Upper lobe of left lung (tissue), 6 donors: ENCODE measurements at places on chromosomes 11 and 22.

DNA sequence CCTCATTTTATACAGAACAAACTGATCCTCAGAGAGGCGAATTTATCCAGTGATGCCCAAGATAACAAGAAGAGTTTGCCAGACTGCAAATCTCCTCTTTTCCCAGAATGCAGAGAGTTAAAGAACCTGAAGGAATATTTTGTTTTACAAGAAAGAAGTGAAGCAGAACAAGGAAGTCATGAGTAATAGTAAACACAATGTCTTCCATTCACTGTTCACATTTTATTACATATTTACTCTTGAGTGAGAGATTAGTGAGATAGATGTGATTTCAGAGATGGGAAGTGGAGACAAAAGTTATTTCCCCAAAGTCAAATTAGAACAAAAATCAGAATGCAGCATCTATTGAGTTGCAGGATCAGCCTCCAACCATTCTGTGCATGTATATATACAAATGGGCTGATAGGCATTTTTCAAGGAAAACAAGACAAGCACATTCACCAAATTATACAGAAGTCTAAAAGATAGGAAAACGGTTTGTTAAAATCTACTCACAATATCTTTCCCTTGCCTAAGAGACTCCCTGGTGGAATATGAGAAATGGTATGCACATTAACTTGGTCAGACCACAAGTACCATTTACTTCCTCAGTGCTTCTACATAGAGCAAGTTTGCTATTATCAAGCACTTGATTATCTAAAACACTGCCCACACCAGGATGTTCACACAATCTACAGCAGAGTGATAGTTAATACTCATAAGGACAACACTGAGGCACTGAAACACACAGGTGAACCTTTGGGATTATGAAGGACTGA lies 12.0 kb downstream of the GUCY1A2 start:
- no peak overlapping the region for H3K4me3 ChIP-seq
- H3K27ac ChIP-seq: no peak overlapping the region
- H3K36me3 ChIP-seq: no peaks in the 10 kb centered on the region
- no peaks in the 10 kb centered on the region for H3K27me3 ChIP-seq
- DNase-seq: no peak
- H3K4me1 ChIP-seq: no peaks in the 10 kb centered on the region

- peaks cover 67% of the 10 kb centered on the region for H3K36me3 ChIP-seq
- no peak overlapping the region for H3K4me3 ChIP-seq
- H3K27ac ChIP-seq: no peak overlapping the region
- H3K27me3 ChIP-seq: no peaks in the 10 kb centered on the region
- H3K4me1 ChIP-seq: no peaks in the 10 kb centered on the region
Observed at GRCh38 chr22:21959274-21960074, 6.8 kb upstream of the PPM1F start.

DNA sequence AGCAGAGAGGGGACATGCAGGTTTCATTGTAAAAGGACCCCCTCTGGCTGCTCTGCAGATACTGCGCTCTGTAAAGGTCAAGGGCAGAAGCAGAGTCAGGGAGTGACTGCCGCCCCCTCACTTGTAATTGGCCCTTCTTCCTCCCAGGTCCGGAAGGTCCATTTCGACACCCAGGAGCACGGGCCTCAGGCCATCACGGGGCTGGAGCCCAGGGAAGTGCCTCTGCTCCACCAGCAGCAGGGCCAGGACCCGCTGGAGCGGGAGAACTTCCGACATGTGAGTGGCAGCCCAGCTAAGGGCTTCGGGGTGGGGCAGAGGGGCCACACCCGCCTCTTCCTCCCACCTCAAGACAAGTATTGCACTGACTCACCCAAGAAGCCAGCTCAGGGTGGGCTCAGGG lies 24.0 kb upstream of the LRRC10B start:
- H3K4me3 ChIP-seq: no peak overlapping the region
- H3K27ac ChIP-seq: no peak overlapping the region
- no peaks in the 10 kb centered on the region for H3K36me3 ChIP-seq
- DNase-seq: no peak
- no peaks in the 10 kb centered on the region for H3K4me1 ChIP-seq
- no peaks in the 10 kb centered on the region for H3K27me3 ChIP-seq

GRCh38 chr11:34105079-34105956 lies at the start of gene NAT10:
NAT10 (plus strand) TSS chr11:34105629; CDS start chr11:34108226, 2,597 bp downstream.
- no peaks in the 10 kb centered on the region for H3K27me3 ChIP-seq
- H3K4me1 ChIP-seq: peaks cover 20% of the 10 kb centered on the region
- H3K4me3 ChIP-seq: peak within 1 kb of the TSS; percentile 70
- H3K27ac ChIP-seq: peak within 1 kb of the TSS; percentile 97
- H3K36me3 ChIP-seq: peaks cover 3% of the 10 kb centered on the region
- DNase-seq: peak; percentile 91

DNA sequence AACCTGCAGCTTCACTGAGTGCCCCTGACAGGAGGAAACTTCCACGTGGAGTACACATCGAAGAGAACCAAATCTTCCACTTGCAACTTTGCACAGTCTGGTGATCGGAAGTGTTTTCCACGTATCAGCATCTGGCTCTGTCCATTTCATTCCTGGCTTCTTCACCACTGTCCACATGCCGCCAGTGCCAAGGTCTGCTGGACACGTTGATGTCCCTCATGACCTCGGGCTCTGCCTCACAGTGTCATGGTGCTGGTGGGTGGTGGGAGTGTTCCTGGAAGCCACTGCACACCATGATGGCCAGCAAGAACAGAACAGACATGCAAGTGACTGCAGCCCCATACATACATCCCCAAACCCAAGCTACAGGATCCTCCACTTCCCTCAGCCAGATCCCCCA lies 48.4 kb downstream of the WNT11 start:
- no peaks in the 10 kb centered on the region for H3K36me3 ChIP-seq
- no peak overlapping the region for H3K27ac ChIP-seq
- no peak overlapping the region for H3K4me3 ChIP-seq
- DNase-seq: no peak

DNA sequence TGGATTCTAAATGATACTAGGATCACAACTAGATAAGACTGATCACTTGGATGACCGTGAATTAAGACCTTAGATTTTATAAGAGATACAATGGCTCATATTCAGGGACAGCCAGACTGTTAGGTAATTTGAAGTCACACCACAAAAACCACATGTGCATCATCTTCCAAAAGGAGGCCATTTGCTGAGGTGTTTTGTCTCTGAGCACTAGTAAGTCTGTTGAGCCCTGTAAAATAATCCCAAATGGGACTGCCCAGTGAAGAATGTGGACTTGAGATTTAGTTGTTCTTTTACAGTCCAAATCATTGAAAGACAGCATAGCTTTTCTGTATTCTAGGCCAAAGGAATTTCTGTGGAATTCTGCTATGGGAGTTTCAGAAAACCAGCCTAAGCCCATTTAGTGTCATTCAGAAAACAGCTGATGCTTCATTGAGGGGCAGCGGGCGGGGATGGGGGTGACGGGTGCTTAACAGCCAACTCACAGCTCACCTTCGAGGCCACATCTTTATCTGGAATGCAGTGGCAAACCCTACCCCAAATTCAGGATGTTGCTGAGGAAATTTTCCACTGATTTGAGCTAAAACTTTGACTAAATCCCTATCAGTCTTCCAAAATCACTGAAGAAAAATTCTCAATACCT lies 80.1 kb upstream of the BIRC3 start:
- no peak for DNase-seq
- H3K27me3 ChIP-seq: no peaks in the 10 kb centered on the region
- peaks cover 5% of the 10 kb centered on the region for H3K4me1 ChIP-seq
- no peak overlapping the region for H3K4me3 ChIP-seq
- H3K36me3 ChIP-seq: no peaks in the 10 kb centered on the region

DNA sequence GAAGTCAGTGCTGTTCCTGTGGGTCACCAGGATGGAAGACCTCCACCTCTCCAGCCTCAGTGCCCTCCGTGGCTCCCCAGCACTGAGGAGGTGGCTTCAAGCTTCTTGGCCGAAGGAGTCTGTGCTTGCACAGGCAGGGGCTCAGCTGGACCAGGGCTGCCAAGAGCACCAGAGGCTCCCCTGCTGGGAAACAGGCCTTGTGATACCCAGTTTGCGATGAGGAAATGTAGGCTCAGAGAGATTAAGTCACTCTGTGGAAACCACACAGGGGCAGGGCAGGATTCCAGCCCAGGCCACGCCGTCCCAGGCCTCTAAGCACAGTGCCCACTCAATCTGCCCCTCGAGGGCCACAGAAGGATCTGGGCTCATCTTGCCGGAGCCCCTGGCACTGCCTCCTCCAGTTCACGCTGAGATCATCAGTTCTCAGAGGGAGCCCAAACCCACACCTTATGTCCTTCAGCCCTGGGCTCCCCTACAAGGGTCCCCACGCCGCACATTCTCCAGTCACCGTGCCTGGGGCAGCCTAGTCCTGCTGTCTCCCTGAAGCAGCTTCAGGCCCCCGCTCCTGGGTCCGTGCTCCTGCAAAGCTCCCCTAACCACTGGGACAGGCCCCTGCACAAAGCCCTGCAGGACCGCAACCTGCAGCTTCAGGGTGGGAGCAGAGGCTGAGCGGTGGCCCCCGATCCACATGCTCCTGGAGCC lies 21.6 kb downstream of the ANO1 start:
- no peak overlapping the region for H3K4me3 ChIP-seq
- DNase-seq: no peak
- H3K4me1 ChIP-seq: no peaks in the 10 kb centered on the region
- H3K27me3 ChIP-seq: no peaks in the 10 kb centered on the region

GRCh38 chr11:27201454-27202302 lies 161.1 kb downstream of the BBOX1 start:
- peak; percentile 49 for DNase-seq
- H3K27me3 ChIP-seq: no peaks in the 10 kb centered on the region
- H3K4me1 ChIP-seq: peaks cover 20% of the 10 kb centered on the region
- no peaks in the 10 kb centered on the region for H3K36me3 ChIP-seq

GRCh38 chr11:76094740-76095139 lies 111.6 kb downstream of the WNT11 start:
- H3K4me3 ChIP-seq: no peak overlapping the region
- DNase-seq: no peak

DNA sequence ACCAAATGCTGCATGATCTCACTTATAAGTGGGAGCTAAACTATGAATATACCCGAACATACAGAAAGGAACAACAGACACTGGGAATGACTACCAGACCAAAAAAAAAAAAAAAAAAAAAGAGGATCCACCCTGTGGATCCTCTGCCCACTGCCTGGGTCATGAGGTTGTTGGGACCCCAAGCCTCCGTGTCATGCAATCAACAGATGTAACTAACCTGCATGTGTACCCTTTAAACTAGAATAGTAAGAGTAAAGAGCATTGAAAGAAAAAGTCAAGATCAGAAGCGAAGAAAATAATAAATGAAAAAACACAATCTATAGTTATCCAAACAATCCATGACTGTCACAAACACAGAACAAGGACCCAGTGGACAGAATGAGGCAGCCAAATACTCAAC lies 109.5 kb upstream of the TOP3B start:
- no peak overlapping the region for H3K4me3 ChIP-seq
- H3K27ac ChIP-seq: no peak overlapping the region
- H3K4me1 ChIP-seq: no peaks in the 10 kb centered on the region
- DNase-seq: no peak
- H3K27me3 ChIP-seq: no peaks in the 10 kb centered on the region

DNA sequence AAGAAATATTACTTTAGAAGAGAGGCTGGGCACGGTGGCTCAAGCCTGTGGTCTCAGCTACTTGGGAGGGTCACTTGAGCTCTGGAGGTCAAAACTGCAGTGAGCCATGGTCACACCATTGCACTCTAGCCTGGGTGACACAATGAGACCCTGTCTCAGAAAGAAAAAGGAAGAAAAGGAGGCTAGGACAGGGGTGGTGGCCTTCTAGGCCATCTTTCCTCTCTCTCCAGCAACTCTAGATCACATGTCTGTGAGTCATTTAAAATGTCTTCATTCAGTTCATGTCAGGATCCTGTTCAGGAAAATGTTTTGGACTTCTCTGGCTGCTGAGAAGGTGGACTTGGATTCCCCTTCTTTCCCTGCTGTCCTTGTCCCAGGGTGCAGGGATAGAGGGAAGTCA lies 53.3 kb downstream of the PPFIA1 start:
- H3K27ac ChIP-seq: peak overlapping the region; percentile 35
- peaks cover 49% of the 10 kb centered on the region for H3K4me1 ChIP-seq
- DNase-seq: peak; percentile 37
- no peak overlapping the region for H3K4me3 ChIP-seq

DNA sequence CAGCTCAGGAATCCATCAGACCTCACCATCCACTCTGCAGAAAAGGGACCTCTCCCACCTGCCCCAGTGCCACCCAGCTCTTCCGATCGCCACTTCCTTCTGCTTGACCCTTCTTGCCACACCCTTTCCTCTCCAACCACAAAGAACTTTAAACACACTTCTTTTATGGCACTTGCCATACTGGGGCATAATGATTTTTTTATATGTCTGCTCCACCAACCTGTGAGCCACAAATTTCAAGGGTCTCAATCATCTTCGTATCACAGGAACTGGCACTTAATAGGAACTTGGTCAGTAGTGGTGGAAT lies 11.7 kb upstream of the MYH9 start:
- no peak for DNase-seq
- no peaks in the 10 kb centered on the region for H3K36me3 ChIP-seq
- peaks cover 26% of the 10 kb centered on the region for H3K4me1 ChIP-seq
- no peak overlapping the region for H3K4me3 ChIP-seq
- no peak overlapping the region for H3K27ac ChIP-seq

- no peak overlapping the region for H3K4me3 ChIP-seq
- no peak overlapping the region for H3K27ac ChIP-seq
- no peaks in the 10 kb centered on the region for H3K36me3 ChIP-seq
- H3K4me1 ChIP-seq: no peaks in the 10 kb centered on the region
- DNase-seq: peak; percentile 42
- H3K27me3 ChIP-seq: no peaks in the 10 kb centered on the region
Observed at GRCh38 chr11:10481560-10482349, 26.7 kb downstream of the AMPD3 start.

DNA sequence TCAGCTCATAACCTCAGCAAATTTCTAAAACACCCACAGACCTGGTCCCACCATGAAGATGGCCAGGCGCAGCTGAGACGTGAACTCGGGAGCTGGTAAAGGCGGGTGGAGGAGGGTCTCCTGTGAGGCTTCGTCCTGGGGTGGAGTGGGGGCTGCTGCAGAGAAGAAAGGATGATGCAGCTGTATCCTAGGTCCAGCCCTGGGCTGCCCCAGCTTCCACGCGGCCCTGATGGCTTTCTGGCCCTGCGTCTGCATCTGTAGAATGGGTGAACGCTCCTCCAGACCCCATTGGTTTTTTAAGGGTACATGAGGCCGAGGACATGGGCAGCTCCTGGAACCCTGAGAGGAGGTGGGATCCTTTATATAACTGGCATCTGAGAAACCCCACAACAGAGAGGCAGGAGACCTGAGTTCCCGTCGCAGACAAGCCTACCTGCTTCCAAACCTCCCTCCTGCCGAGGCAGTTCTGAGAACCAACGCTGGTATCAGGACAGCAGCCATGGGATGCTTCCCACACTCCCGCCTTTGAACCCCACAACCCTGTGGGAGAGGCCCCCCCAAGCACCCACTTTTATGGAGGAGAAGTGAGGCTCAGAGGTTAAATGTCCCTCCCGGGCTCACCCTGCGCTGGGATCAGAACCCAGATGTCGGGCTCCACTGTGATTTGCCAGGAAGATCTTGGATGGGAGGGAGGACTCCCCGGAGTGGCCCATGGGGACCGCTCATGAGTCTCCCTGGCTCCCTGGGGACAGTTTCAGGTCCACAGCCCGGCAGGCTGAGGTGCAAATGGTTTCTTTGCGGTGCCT lies 55.2 kb upstream of the FGF3 start:
- no peaks in the 10 kb centered on the region for H3K36me3 ChIP-seq
- H3K4me1 ChIP-seq: no peaks in the 10 kb centered on the region
- H3K27ac ChIP-seq: no peak overlapping the region
- no peak for DNase-seq
- no peak overlapping the region for H3K4me3 ChIP-seq
